ENCODE measurements at places on chromosomes 4 and X. TPM values are rescaled to one million over a fixed set of nuclear protein-coding genes. Genes with fewer than 3 reads are reported as not detected.

The HOPX gene
- total RNA-seq, result 2.0 TPM

The AMMECR1 gene
- 8.5 TPM for total RNA-seq

The AADAT gene
- 13.5 TPM for total RNA-seq

The CLIC2 gene
- 18.7 TPM for total RNA-seq

The ALB gene
- total RNA-seq, result not detected

The BST1 gene
- total RNA-seq, result 9.2 TPM
